Left ventricle myocardium inferior (tissue), 1 donor: ENCODE measurements at places on chromosomes 7 and 10.

- DNase-seq = no peak
Measured at GRCh38 chr7:88617185-88617584, 142.3 kb upstream of the ZNF804B start.

- no peak for DNase-seq
Measured at GRCh38 chr10:34907743-34908430, 92.8 kb upstream of the PARD3 start.

GRCh38 chr10:121088524-121088923, 237.4 kb downstream of the WDR11 start:
- DNase-seq = no peak

- no peak for DNase-seq
Measured at GRCh38 chr10:37734971-37735370, 122.4 kb downstream of the ZNF248 start.

DNA sequence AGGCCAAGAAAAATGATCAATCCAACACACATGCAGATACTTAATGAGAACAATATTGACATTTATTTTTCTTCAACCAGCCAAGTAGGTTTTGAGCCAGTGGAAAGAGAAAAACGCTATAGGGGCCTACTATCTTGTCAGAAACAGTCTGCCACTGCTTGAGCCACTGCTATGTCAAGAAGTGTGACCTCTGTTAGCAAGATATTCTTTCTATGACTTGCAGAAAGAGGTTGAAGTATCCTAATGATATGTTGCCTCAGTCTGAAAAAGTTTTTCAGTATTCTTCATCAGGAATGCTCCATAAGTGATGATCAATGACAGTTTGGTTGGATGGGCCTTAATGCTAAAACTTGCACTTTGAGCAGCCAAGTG, 328.4 kb upstream of the KCND2 start:
- DNase-seq = no peak

DNA sequence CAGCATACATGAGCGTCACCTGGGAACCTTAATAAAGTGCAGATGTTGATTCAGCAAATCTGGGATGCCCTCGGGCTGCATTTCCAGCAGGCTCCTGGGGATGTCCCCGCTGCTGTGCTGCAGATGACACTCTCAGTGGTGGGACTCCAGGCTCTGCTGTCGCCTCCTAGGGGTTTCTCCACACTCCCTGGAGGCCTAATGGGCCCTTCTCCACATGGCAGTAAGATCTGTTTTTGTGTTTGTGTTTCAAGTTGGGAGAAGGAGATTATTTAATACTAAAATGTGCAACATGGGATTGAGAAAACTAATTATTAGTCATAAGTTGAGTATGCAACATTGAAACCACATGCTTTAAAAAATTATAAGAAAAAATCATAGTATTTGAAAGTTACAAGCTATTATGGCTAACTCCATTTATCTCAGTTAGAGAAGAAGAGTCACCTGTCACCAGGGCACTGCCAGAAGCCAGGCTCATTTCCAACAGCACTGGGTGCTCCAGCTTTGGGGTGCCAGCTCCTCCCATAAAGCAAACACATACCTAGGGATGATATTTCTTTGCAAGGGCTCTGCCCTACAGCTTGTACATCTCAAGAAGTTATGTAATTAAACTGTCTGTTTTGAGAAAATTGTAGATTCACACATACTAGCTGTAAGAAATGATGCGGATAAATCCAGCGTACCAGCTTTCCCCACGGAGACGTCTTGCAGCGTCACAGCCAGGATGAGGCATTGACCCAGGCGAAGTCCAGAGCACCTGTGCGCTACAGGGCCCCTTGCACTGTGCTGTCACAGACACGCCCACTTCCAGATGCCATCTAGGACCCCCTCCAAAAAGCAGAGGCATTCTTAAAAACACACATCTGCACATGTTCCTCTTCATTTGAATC, 106.4 kb downstream of the EGFR start:
- no peak for DNase-seq

DNA sequence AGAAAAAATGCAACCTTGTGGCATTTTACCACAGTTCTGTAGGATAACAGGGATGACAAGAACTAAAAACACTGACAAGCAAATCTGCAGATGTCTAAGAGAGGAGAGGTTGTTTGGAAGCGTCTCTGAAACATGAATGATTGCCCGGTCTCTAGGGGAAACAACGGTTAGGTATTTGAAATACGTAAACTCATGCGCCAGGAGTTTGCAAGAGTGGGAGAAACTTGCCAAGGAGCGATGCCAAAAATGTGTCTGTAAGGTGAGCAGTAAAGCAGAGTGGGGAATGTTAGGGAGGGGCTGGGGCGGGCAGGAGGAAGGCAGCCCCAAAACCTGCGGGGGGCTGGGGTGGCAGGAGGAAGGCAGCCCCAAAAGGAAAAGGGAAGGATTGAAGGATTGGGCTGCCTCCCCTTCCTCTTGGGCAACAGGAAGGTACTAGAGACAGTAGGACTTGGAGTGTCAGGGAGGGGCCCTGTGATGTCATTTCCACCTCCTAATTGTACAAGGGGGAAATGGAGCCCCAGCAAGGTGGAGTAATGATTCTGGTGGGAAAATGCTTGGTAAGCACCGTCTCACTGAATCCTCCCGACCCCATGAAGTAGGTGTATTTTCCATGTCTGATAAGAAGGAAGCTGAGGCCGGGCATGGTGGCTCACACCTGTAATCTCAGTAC, 33.2 kb upstream of the PLEKHA1 start:
- DNase-seq = peak; percentile 36

DNA sequence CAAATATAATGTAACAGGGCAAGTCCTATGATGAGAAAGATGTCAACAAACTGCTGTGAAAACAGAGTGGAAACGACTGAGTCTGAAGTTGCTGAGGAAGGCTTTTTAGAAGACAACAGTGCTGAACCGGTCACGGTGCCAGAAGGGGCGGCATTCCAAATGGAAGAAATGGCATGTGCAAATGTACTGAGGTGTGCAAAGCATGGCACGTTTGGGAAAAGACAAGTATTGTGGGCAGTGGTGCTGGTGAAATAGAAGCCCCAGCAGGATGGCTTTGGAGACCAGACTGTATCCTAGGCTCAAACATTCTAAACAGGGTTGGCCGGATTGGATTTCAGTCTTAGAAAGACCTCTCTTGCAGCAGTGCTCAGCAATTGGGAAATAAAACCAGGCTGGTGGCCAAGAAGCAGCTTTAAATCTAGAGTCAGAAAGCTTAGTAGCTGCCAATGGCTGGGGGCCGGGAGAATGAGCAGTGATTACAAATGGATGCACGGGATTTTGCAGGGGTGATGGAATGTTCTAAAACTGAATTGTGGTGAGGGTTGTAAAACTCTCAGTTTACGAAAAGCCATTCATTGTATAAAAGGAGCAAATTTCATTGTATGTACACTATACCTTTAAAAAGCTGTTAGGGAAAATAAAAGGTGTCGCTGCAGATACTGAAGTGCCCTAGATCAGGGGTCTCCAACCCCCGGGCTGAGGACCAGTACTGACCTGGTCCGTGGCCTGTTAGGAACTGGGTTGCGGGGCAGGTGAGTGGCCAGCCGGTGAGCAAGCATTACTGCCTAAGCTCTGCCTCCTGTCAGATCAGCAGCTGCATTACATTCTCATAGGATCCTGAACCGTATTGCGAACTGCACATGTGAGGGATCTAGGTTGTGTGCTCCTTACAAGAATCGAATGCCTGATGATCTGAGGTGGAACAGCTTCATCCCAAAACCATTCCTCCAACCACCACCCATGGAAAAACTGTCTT, 141.6 kb downstream of the HIBADH start:
- no peak for DNase-seq
